ENCODE measurements at places on chromosomes 13 and 19.

DNA sequence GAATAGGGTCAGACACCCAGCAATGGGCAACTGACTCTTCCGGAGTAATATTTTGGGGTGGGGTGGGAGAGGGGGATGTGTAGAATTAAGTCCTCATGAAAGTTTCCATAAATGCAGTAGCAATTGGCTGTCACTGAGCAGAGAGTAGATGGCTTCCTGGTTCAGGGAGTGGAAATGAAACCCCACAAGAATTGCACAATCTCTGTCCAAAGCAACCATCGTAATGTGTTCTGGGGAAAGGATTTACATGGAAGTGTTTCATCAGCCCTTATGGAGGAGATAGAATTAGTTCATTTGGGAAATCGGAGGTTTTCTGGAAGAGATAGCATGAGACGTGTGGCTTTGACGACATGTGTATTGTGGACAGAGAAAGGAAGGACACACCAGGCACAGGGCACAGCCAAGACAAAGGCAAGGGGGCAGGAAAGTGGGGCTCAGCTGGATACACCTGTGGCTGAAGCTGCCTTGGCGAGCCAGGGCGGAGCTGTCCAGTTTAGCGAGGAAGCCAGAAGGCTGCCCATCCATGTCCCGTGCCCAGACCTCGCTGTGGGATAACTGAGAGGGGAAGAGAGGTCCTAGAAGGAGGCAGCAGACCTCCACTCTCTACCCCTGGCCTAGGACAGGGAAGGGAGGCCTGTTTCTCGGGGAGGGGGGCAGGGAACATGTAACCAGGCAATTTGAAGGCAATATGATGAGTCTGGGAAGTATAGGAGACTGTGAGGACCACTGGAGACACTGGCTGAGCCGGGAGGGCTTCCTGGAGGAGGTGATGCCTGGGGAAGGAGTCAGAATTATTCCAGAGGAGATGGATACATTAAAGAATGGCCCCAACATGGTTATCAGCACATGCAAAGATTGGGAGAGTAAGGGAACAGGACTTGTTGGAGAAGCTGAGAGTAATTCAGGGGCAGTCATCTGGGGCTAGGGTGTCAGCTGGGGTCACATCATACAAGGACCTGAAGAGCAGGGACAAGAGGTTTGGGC lies 2.6 kb upstream of the CLEC4G start:
- no peak for DNase-seq

DNA sequence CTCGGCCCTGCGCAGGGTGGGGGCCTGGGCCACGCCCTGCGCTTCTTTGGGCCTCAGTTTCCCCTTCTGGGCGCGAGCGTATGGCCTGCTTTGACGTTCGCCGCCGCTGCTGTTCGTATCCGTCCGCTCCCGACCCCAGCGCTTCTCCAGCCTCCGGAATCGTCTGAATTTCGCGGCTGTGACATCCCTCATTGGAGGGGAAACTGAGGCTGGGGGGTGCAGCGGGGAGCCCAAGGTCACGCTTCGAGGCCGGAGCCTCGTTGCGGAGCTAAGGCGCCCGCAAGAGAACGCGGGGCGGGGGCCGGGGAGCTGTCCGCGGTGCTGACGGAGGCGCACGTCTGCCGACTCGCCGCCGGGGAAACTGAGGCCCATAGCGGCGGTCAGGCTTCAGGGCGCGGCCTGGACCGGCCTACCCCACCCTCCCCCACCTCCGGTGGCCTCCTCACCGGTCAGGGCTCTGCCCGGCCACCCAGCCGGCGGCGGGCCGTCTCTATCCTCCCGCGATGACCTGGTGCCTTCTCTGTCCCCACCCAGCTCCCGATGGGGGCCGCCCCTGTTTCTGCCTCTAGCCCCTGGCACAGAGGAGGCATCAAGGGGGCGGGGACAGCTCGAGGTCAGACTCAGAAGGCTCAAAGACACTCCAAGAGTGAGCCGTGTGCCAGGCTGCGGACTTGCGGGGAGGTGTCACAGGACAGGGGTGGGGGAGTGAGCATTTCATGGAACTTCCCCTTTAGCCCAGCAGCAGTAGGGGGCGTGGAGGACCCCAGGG lies 3.0 kb upstream of the APC2 start:
- DNase-seq, result no peak

- DNase-seq, result no peak
Measured at GRCh38 chr19:44947041-44947581, 1.3 kb downstream of the APOC2 start.

- DNase-seq, result no peak
Measured at GRCh38 chr13:19881641-19882040, 18.2 kb upstream of the ZMYM5 start.

DNA sequence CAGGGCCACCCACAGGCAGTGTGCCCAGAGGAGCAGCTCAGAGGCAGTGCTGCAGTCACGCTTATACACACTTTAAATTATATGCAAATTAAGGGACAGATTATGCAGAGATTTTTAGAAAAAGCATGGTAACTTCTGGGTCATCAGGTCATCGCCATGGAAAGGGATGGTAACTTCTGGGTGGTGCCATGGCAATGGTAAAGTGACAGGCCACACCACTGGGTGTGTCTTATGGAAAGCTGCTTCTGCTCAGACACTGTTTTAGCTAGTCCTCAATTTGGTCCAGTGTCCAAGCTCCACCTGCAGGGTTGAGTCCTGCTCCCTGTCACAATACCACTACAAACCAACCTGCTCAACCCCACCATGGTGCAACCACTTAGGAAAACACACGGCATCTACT lies 29.9 kb upstream of the LSM14A start:
- DNase-seq, result no peak

DNA sequence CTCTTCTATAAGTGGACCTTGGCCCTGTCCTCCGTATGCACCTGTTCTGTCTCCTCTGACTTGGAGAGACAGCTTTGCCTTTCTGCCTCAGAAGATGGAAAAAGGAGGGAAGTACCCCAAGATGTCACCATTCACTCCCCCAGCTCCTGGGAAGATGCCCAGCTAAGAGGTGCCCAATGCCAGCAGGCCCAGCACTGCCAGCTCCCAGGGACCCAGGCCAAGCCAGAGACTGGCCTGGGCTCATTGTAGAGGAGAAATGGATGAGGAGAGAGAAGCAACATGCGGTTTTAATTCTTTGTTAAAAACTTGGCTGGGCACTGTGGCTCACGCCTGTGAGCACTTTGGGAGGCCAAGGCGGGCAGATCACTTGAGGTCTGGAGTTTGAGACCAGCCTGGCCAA lies 111.5 kb upstream of the ZNF507 start:
- no peak for DNase-seq

- DNase-seq, result no peak
Measured at GRCh38 chr13:45863709-45864590, 12.4 kb upstream of the SIAH3 start.

- DNase-seq, result no peak
Measured at GRCh38 chr19:17107546-17108452, 32.2 kb downstream of the MYO9B start.

DNA sequence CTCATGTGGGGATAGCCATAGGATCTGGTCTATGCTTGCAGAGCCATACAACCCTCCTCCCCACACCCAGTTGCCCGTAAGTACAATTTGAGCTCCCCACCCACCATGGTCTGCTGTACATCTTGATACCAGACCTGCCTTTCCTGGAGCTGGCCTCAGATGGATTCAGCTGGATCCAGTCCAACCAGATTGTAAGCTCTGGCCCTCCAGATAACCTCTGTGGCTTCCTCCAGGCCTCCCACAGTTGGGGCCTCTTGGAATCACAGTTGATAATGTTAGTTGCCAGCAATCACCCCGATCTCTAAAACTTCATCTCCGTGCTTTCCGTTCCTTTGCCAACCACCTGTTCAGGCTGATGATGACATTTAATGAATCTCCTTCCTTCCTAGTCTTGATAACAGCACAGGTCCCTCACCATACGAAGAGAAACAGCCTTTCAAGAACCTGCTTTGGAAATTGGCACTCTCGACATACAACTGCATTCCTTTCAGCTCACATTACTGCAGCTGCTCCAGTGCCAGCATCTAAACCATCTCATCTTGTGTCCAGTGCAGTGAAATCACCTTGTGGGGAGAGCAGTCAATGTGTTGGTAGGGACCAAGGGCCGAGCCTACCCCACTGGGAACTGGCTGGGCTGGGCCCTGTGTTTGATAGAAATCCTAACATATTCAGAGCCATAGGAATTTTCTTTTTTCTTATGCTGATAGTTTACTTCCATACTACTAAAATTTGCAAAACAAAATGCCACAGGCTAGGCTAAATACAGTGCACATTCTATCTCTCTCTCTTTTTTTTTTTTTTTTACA lies 15.1 kb upstream of the FOXO1 start:
- DNase-seq, result no peak

GRCh38 chr13:101930331-101930730 lies 471.5 kb downstream of the FGF14 start:
- DNase-seq, result no peak

GRCh38 chr19:32828643-32829344 lies 40.8 kb downstream of the SLC7A9 start:
- DNase-seq, result no peak

- DNase-seq, result no peak
Measured at GRCh38 chr13:42275506-42275905, 3.6 kb downstream of the AKAP11 start.

GRCh38 chr13:63024458-63024857 lies 1608.8 kb upstream of the PCDH20 start:
- DNase-seq, result no peak

GRCh38 chr19:18053576-18054219 lies 33.0 kb downstream of the IL12RB1 start:
- DNase-seq, result no peak

DNA sequence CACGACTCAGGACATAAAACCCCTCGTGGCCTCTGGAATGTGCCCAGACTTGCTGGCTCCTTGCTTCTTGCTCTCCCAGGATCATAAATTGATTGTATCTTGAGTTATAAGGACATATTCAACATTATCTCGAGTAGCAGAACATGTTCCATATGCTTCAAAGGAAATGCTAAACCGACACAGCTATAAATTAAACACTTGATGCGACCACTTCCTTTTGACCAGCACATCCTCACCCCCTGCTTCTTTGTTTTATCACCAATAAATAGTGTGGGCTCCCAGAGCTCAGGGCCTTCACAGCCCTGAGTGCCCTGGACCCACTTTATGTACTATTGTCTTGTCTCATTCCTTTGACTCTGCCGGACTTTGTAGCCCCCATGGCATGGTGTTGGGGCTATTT lies 157.0 kb upstream of the PABPC3 start:
- no peak for DNase-seq
